ENCODE measurements at places on chromosomes 11 and 22.

- DNase-seq = no peak
Observed at GRCh38 chr22:19520007-19520406, 4.2 kb downstream of the CLDN5 start.

GRCh38 chr11:44498089-44498871 lies 67.2 kb upstream of the CD82 start:
- no peak for DNase-seq

- no peak for DNase-seq
Observed at GRCh38 chr22:48721395-48721669, 1106.3 kb downstream of the BRD1 start.

DNA sequence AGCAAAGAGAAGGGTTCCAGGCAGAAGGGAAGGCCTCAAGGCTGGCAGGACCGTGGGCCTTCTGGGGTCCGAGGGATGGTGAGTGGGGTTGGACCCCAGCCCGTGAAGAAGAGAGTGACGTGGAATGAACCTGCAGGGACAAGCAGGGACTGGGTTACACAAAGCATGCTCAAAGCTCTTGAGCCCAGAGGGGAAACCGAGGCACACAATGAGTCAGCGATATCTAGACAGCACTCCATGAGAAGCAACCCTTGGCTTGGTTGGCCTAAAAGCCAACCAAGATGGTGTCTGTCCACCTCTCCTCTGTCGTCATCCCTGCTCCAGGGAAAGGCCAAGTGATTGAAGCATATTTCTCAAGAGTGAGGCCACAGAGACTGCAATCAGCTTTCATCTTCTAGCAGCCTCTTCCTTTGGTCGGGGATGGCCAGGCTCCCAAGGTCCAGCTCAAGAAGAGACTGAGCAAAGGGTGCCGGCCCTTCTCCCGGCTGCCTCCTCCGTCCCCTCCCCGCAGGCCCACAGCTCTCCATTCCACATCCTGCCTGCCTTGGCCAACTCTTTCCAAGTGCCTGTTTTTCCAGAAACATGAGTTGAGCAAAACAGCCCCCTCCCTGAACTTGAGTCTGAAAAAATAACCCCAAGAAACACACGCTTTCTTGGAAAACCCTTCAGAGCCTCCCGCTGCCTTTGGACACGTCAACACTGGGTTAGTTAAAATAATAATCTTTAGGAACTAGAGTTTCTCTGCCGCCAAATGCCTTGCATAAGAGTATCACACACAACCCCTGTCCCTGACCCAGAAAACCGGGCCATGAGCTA lies 556.6 kb downstream of the MIAT start:
- DNase-seq = no peak

DNA sequence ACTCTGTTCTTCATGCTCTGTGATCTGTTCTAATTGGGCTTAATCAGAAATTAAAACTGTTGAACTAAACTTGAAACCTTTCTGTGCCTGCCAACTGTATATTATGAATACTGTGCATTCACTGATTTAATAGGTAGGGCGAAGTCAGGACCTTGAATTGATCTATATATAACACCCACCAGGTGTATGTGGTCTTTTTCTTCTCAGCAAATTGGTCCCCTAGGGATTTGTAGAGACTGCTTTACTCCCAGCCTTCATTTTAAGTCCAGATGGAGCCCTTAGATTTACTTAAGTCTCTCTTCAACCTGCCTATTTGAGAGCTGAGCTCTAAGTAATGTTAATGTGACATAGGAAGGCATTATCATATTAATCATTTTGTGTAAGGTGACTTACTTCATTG lies 257.5 kb downstream of the TMEM135 start:
- no peak for DNase-seq

- DNase-seq = no peak
Observed at GRCh38 chr11:120702656-120703055, 191.1 kb downstream of the GRIK4 start.

DNA sequence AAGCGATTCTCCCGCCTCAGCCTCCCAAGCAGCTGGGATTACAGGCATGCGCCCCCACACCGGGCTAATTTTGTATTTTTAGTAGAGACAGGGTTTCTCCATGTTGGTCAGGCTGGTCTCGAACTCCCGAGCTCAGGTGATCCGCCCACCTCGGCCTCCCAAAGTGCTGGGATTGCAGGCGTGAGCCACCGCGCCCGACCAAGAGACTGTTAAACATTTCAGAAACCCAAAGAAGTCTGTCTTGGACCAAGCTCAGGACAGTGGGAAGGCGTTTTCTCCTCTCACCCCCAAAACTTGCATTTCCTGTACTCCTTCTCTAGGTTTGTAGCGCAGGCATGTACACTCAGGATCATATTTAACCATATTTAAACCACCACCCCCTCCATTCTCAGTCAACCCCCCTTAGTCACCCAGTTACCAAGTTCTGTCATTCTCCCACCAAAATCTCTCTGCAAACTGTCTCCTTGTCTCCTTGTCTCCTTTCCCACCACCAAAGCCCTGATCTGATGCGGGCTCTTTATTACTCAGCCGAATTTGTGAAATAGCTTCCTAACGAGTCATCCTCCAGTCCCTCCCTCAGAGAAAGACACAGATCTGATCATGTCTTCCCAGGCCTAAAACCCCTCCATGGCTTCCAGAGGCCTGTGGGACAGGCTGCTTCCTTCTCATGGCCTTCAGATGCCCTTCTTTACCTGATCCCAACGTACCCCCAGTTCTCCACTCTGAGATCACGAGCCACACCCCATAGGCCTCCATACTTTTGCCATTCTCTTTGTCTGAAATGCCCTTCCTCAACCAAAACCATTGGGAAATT lies 29.0 kb upstream of the CREB3L1 start:
- DNase-seq = no peak

DNA sequence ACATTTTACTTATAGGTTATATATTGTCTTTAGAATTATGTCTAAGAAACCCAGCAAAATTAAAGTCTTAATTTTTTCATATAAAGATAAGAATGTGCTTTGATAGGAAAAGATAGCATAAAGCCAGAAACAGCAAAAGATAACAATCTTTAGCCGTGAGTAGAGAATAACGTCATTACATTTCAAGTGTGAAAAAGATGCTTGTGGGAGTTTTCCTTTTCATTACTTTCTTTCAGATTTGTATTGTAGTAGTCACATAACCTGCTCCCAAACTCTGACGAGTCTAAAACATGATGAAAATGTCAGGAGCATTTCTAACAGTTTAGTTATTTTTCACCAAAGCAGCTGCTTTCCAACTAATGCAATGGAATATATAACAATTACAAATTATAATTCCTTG lies 31.3 kb downstream of the ARFGAP3 start:
- no peak for DNase-seq

GRCh38 chr11:107999759-108000455 lies 8.8 kb upstream of the CUL5 start:
- DNase-seq = peak; percentile 1

DNA sequence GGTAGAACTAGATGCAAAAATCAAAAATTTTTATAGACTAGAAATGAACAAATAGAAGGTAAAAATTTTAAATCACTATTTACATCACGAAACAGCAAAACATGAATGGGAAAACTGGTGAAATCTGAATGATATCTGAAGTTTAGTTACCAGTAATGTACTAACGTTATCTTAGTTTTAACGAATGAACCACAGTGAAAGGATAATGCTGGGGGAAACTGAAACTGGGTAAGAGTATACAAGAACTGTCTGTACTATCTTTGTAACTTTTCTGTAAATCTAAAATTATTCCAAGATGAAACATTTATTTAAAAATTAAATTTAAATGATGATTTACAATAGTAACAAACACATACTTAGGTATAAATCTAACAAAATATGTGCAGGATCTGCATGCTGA lies 7.4 kb downstream of the GDPD4 start:
- DNase-seq = no peak

- DNase-seq = no peak
Observed at GRCh38 chr11:2189938-2190656, 18.5 kb upstream of the TH start.

DNA sequence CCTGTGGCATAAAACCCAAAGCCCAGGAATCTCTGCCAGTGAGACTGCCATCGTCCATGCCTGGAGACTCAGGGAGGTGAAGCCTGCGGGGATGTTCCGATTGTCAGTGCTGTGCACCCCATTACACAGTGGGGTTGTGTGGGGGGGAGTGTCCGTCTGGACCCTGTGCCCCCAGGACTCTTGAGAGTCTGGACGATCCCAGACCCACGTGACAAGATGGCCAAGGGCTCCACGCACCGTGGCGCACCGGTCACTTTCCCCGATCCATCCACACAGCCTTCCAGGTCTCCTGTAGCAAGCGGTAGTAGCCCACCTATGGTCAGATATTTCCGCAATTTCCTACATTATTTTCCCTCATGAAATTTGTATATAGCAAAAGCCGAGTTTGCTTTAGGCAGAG lies 20.9 kb upstream of the NRGN start:
- no peak for DNase-seq

GRCh38 chr11:125942771-125943428 lies 2.9 kb upstream of the VSIG10L2 start:
- no peak for DNase-seq

- no peak for DNase-seq
Observed at GRCh38 chr11:125569915-125570621, 791 bp downstream of the EI24 start.

GRCh38 chr11:33655842-33656600 lies 44.6 kb downstream of the C11orf91 start:
- DNase-seq = no peak

DNA sequence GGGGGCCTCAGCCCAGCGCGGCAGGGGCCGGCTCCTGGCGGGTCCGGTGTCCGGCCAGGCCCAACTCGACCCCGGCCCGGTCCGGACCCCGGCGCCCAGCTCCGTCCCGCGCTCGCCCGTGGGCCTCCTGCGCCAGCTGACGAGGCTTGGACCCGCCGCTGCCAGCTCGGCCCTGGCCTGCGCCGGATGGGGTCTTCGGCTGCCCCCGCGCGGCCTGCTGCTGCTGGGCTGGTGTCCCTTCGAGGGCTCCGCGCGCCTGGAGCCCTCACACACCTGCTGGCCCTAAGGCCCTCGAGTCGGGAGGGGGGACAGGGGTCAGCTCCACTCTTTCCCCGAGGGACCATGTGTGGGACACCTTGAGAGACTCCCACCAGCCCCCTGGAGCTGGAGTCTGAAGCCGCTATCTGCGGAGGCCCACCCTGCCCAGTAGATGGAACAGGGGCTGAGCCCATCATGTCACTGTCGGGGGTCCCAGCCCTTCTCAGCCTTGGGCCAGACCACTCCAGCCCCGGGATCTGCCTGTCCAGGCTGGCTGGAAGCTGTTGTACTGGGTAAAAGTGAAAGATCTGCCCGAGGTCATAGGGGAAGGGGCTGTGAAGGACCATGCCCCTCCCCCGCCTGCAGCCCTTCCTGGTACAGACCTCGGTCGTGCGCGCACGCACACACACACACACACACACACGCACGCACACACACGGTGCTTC lies 768 bp upstream of the CDKN1C start:
- DNase-seq = no peak

GRCh38 chr11:12581923-12582322 lies 92.3 kb upstream of the TEAD1 start:
- DNase-seq = no peak

- no peak for DNase-seq
Observed at GRCh38 chr11:60870733-60871377, 3.5 kb downstream of the ZP1 start.

DNA sequence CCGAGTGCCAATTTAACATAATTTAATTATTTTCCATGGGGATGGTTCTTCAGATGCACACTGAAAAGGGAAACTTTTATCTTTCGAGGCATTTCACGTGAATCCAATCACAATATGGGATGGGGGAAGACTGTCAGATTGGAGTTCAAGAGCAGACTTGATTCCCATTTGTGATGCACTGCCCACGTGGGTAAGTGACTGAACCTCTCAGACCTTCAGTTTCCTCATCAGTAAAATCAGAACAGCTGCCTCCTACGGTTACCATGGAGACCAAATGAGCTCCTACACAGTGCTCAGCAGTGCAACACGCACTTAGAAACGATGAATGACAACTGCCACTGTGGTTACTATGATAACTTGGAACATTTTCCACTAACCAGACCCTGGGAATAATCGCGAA lies 21.7 kb downstream of the KIAA0930 start:
- no peak for DNase-seq

- peak; percentile 24 for DNase-seq
Observed at GRCh38 chr11:59615120-59615636, 396 bp downstream of the OSBP start.

DNA sequence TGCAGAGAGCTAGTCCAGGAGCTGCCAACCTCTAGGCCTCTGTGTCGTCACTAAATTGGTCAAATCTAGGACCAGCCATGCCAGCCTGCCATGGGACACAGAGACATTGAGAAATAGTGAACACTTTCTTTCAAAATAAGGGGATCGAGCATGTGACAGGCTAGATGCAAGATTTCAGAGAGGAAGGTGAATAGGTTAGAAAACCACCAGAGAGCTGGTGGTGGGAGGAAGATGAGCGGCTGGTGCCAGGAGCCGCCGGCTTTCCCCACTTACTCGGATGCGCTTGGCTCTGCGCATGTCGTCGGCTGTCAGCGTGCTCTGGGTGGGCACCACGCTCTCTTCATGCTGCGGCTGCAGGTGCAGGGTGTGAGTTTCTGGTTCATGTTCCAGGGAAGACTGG lies 35.4 kb upstream of the NFRKB start:
- DNase-seq = no peak
